SHP77 (cell line): ENCODE measurements at places on chromosomes 2 and 18.

DNA sequence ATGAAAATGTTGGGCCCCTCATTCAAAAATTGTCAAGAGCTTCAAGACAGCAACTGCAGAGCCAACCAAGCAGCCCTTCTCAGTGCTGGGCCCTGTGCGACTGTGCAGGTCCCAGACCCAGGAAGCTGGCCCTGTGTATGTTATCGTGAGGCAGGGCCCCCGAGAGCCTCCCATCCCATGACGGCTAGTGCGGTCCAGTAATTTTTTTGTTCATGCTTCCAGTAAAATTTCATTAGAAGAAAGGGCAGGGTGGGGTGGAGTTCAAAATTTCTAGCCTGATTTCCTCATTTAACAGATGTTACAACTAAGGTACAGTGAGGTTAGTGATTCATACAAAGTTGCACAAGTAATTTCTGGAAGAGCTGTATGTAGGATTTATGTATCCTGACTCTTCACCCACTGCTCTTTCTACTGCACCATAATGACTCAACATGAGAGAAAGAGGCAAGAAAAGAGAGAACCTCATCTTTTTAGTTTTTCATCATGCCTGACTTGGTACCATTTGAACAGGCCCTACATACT, 105.5 kb downstream of the ZEB2 start:
- no peak for DNase-seq

DNA sequence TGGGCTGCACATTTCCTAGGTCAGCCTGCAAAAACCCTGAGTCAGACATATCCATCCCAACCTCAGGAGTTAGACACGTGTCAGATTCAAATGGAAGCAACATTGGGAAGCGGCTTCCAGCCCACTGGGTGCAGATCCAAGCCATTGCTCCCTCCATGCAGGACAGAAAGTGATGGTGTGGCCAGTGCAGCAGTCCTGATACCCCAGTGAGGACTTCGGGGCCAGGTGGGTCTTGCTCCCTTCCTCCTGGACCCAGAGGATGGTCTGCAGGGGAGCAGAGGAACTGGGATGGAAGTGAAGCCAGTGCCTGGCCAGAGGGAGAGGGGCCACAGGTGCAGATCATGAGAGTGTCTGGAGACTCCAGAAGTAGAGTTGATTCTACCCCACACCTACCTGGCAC, 252.0 kb downstream of the FAM210A start:
- DNase-seq = no peak

DNA sequence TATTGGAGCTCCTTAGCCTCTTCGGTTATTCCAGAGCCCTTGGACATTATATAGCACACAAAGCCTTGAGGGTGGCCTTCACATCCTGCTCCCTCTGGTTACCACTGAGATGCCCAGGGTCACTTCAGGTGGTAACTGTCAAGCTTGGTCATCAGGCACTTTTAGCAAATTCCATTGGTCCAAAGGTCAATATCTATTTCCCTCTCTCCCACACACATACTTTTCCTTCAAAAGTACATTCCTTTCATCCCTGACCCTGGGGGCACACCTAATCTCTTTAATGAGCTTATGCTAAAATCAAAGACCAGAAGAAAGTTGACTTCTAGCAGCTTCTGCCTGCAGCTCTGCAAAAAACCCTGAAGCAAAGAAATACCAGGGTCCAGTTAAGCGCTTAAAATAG, 172.0 kb upstream of the NRP2 start:
- DNase-seq = no peak

- no peak for DNase-seq
Observed at GRCh38 chr2:171210864-171211431, 50.3 kb upstream of the TLK1 start.

- DNase-seq = no peak
Observed at GRCh38 chr2:118053681-118054080, 34.6 kb upstream of the INSIG2 start.

GRCh38 chr2:134019871-134020270, 234.0 kb upstream of the MGAT5 start:
- DNase-seq = no peak

DNA sequence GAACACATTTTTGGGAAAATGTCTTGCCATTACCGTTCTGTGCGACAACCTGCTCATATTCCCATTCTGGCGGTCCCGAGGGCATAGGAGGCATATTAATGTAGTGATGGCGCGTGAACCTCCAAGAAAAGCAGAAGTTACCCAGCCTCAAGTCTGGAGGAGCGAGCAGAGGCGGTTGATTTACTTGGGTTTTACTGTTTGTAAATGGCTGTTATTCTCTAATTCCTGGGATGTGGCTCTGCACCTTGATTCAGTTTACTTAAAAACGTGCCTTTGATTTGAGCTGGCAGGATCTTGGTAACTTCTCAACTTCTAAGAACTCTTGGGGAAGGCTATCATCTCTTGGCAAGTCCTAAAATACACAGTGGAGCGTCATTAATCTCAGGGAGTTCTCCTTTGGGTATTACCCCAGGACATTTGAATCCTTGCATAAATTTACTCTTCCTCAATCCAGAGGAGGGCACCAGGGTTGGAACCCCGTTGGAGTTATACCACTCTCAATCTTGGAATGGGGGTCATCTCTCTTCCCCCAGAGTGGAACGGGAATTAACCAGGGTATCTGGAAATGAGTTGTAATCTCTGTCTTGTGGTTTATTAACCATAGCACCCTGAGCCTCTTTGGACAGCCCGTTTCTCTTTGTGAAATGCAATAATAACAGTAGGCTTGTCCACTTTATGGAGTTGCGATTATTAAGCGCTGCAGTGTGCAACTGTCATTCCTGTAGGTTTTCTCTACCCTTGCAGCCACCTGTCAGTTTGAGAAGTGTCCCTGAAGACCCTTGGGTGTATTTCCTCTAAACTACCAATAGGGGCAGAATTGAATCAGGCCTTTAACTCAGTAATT, 2.1 kb downstream of the HK2 start:
- peak; percentile 61 for DNase-seq

DNA sequence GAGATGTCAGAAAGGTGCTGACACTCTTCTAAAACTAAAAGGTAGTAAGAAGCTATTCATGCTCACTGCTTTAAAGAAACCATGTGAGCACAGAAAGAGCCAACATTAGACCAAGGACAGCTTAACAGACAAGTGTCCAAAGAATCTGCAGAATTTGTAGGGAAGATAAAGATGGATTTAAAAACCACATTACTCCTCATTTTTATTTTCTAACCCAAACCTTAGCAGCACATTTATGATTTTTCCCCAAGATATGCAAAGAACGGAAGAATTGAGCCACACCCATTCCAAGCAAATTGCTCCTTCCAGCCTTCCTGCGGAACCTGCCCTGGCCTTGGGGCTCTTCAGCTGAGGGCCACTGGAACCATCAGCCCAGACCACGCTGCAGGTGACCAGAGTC, 26.9 kb downstream of the MBP start:
- no peak for DNase-seq
